HCT116 (cell line): ENCODE measurements at places on chromosomes 12 and 14. TPM values are rescaled to one million over a fixed set of nuclear protein-coding genes. Genes with fewer than 3 reads are reported as not detected.

DNA sequence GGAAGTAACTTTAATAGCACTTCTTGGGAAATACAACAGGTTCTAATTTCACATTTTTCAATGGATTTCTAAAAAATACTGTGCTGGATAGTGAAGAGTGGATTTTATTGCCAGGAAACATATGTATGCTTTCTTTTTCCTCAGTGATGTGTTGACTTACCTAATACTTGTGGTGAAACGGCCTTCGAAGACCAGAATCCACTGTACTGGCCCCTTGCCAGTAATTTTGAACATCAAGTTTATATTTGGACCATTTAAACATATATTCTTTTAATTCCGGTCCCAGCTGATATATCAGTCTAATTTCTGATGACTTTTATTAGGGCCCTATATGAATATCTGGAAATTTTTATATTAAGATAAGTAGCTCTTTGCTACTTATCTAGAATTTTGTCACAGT is 1.8 kb downstream of the MSRB3 start:
- no peak overlapping the region for H3K4me3 ChIP-seq
- H3K4me1 ChIP-seq, result peaks cover 8% of the 10 kb centered on the region; the same call in 1 of the 2 replicates
- no peaks in the 10 kb centered on the region for H3K27me3 ChIP-seq
- H3K36me3 ChIP-seq, result no peaks in the 10 kb centered on the region
- no peak overlapping the region for H3K27ac ChIP-seq

GRCh38 chr14:98167705-98168104 is 1104.3 kb downstream of the BCL11B start:
- H3K4me3 ChIP-seq, result no peak overlapping the region
- H3K36me3 ChIP-seq, result no peaks in the 10 kb centered on the region
- H3K4me1 ChIP-seq, result no peaks in the 10 kb centered on the region
- no peak for DNase-seq

GRCh38 chr12:105357162-105357691 is 26.7 kb downstream of the C12orf75 start:
- no peak overlapping the region for H3K4me3 ChIP-seq
- H3K27me3 ChIP-seq, result no peaks in the 10 kb centered on the region
- H3K36me3 ChIP-seq, result no peaks in the 10 kb centered on the region
- 0 out of 2 replicates have a peak overlapping the region, but pooled peaks have one; percentile 4 for H3K27ac ChIP-seq

GRCh38 chr12:64569923-64570691 is 40.2 kb upstream of the RASSF3 start:
- H3K4me3 ChIP-seq, result no peak overlapping the region
- H3K4me1 ChIP-seq, result no peaks in the 10 kb centered on the region; the same call in 1 of the 2 replicates
- DNase-seq, result no peak
- H3K27ac ChIP-seq, result no peak overlapping the region
- H3K27me3 ChIP-seq, result no peaks in the 10 kb centered on the region
- H3K36me3 ChIP-seq, result no peaks in the 10 kb centered on the region

- DNase-seq, result peak; percentile 71
- H3K27me3 ChIP-seq, result no peaks in the 10 kb centered on the region
- peak overlapping the region; percentile 62 for H3K4me3 ChIP-seq
- H3K36me3 ChIP-seq, result no peaks in the 10 kb centered on the region
- peak overlapping the region; percentile 81 for H3K27ac ChIP-seq
Measured at GRCh38 chr14:102551995-102552705, 40.3 kb upstream of the RCOR1 start.

DNA sequence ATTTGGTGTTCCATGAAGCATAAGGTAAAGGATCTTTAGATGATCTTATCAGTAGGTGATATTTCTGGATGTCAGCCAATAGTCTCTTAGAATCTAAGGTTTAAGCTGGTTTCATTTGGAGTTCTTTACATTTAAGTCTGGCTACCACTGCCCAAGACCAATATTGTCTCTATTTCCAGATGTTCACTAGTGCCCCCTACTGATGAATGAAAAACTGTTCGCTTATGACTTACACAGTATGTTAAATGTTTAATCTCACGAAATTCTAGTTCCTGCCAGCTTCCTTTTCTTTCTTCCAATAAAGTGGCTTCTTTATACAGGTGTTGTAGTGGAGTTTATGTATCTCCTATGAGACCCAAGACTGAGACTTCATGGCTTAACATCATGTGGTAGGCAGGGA is 31.8 kb upstream of the MIS18BP1 start:
- H3K4me1 ChIP-seq, result no peaks in the 10 kb centered on the region
- H3K36me3 ChIP-seq, result no peaks in the 10 kb centered on the region
- peak; percentile 7 for DNase-seq
- no peak overlapping the region for H3K27ac ChIP-seq

GRCh38 chr14:101518611-101519473 is 42.5 kb upstream of the DIO3 start:
- no peak overlapping the region for H3K27ac ChIP-seq
- no peak overlapping the region for H3K4me3 ChIP-seq
- H3K27me3 ChIP-seq, result no peaks in the 10 kb centered on the region
- DNase-seq, result no peak

- DNase-seq, result no peak
- H3K27ac ChIP-seq, result no peak overlapping the region
- H3K36me3 ChIP-seq, result no peaks in the 10 kb centered on the region
- H3K27me3 ChIP-seq, result no peaks in the 10 kb centered on the region
Measured at GRCh38 chr12:45305907-45306306, 90.0 kb downstream of the ANO6 start.

GRCh38 chr12:108425238-108425795 is 86.2 kb upstream of the CMKLR1 start:
- no peak for DNase-seq
- no peaks in the 10 kb centered on the region for H3K4me1 ChIP-seq
- no peak overlapping the region for H3K4me3 ChIP-seq
- H3K27me3 ChIP-seq, result peaks cover 31% of the 10 kb centered on the region
- no peaks in the 10 kb centered on the region for H3K36me3 ChIP-seq

- H3K36me3 ChIP-seq, result no peaks in the 10 kb centered on the region
- no peak for DNase-seq
- H3K27ac ChIP-seq, result no peak overlapping the region
- no peak overlapping the region for H3K4me3 ChIP-seq
Measured at GRCh38 chr12:32298917-32299316, 100.4 kb upstream of the FGD4 start.

DNA sequence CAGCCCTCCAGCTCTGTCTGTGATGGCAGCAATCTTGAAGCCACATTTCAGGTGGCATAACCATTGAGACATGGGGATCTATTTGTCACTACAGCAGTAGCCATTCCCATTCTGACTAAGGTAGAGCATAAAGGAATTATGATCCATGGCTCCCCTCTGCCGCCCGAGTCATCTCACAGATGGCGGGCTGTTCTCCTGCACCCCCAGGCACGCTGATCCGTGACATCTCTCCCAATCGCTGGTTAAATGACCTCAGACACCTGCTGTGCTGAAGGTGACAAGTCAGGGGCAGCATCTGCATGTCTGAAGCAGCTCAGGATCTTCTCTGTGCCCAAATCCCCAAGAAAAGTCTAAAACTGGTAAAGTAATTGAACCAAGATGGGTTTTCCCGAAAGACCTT is 124.3 kb downstream of the ZFP36L1 start:
- peaks cover 16% of the 10 kb centered on the region; the same call in 1 of the 2 replicates for H3K4me1 ChIP-seq
- no peak overlapping the region for H3K4me3 ChIP-seq
- no peaks in the 10 kb centered on the region for H3K36me3 ChIP-seq
- no peak overlapping the region for H3K27ac ChIP-seq
- DNase-seq, result no peak
- no peaks in the 10 kb centered on the region for H3K27me3 ChIP-seq

DNA sequence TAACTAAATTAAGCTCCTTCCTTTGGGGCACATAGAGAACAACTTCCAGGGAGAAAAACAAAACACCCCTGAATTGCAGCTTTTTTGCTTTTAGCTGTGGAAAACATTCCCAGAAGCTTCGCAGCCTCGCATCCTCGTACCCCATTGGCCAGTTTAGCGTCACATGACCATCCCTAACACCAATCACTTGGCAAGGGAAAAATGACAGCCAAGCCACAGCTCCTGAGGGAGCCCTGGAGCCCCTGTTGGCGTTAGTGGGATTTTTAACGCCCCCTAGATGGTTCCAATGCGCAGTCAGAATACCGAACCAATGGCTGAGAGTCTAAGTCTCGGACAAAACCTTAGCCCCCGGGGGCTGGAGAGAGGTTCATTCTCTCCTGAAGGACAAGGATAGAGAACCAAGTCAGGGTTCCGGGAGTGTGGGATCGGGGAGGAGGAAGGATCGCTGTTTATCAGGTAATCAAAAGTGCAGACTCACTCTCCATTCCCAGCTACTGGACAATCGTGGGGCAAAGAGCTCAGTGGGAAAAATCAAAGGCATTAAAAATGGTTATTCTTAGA is 135.6 kb upstream of the HIF1A start:
- no peaks in the 10 kb centered on the region for H3K27me3 ChIP-seq
- peak overlapping the region; percentile 40 for H3K4me3 ChIP-seq
- peak; percentile 71 for DNase-seq
- H3K4me1 ChIP-seq, result peaks cover 66% of the 10 kb centered on the region
- H3K36me3 ChIP-seq, result no peaks in the 10 kb centered on the region
- H3K27ac ChIP-seq, result peak overlapping the region; percentile 97

- H3K4me1 ChIP-seq, result no peaks in the 10 kb centered on the region
- no peak overlapping the region for H3K27ac ChIP-seq
- no peaks in the 10 kb centered on the region for H3K36me3 ChIP-seq
- DNase-seq, result peak; percentile 37
- no peak overlapping the region for H3K4me3 ChIP-seq
Measured at GRCh38 chr12:21169878-21170472, 39.0 kb downstream of the SLCO1B1 start.

- H3K27me3 ChIP-seq, result no peaks in the 10 kb centered on the region
- H3K4me3 ChIP-seq, result no peak overlapping the region
- H3K36me3 ChIP-seq, result no peaks in the 10 kb centered on the region
Measured at GRCh38 chr14:76289276-76289675, 86.7 kb upstream of the ESRRB start.

GRCh38 chr12:81942594-81942993 is 183.4 kb upstream of the PPFIA2 start:
- no peaks in the 10 kb centered on the region for H3K36me3 ChIP-seq
- no peaks in the 10 kb centered on the region for H3K4me1 ChIP-seq
- DNase-seq, result no peak
- H3K27me3 ChIP-seq, result no peaks in the 10 kb centered on the region

DNA sequence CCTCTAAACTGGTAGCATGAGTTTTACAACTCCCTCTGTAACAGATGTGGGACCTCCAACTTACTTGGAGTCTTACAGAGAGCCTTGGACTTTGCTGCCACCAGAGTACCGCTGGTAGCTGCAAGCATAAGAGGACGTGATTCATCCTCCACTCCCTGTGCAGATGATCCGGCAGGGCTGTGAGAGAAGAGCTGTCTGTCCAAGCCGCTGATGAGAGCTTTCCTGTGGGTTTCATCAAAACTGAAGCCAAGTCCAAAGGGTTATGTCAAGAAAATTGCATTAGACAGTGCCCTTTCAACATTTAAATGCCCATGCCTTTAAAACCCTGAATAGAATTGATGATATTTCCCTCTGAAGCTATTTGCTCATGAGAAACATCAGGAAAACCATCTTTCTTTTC is 85.8 kb downstream of the LLPH start:
- H3K36me3 ChIP-seq, result no peaks in the 10 kb centered on the region
- H3K4me3 ChIP-seq, result no peak overlapping the region
- no peaks in the 10 kb centered on the region for H3K4me1 ChIP-seq
- H3K27ac ChIP-seq, result no peak overlapping the region
- H3K27me3 ChIP-seq, result no peaks in the 10 kb centered on the region

DNA sequence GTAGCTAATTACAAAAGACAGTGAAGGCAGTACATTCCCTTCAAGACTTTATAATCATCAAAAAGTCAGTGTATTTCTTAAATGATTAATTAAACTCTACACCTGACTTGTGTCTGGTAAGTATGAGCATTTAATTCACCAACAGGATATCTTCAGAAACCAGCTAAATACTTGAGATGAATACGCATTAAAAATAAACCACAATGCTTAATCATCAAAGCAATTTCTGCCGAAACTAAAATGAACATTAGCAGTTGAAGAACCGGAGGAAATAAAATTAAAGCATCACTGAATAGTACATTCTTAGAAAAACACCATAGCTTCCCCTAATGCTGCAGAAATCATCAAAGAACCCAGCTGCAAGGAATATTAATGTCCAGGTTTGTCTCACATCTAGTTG is 32.7 kb downstream of the SLC25A21 start:
- no peaks in the 10 kb centered on the region for H3K27me3 ChIP-seq
- no peaks in the 10 kb centered on the region for H3K4me1 ChIP-seq
- DNase-seq, result no peak

GRCh38 chr12:47039756-47040155 is 39.7 kb upstream of the PCED1B start:
- H3K27ac ChIP-seq, result no peak overlapping the region
- H3K4me3 ChIP-seq, result no peak overlapping the region
- no peak for DNase-seq
- no peaks in the 10 kb centered on the region for H3K4me1 ChIP-seq

GRCh38 chr12:122874081-122874480 is 21.8 kb downstream of the VPS37B start:
- no peak overlapping the region for H3K4me3 ChIP-seq
- no peak for DNase-seq
- H3K4me1 ChIP-seq, result peaks cover 2% of the 10 kb centered on the region; the same call in 1 of the 2 replicates
- no peaks in the 10 kb centered on the region for H3K27me3 ChIP-seq
- H3K27ac ChIP-seq, result no peak overlapping the region
- peaks cover 6% of the 10 kb centered on the region; the same call in 1 of the 2 replicates for H3K36me3 ChIP-seq

DNA sequence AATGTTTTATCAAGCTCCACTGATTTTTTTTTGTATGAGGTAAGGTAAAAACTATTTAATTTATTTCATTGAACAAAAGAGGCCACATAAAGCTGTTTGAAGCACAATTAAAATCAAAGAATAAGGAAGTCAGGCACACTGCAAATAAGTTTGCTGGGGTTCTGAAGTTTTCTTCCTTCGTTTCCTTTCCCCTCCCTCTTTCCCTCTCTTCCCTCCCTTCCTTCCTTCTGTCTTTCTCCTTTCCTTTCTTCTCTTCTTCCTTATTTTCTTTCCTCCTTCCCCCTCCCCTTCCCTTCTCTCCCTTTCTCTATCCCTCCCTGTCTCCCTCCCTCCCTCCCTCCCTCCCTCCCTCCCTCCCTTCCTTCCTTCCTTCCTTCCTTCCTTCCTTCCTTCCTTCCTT is 78.7 kb downstream of the ALX1 start:
- H3K27ac ChIP-seq, result no peak overlapping the region
- no peaks in the 10 kb centered on the region for H3K27me3 ChIP-seq
- DNase-seq, result no peak
- no peaks in the 10 kb centered on the region for H3K4me1 ChIP-seq

DNA sequence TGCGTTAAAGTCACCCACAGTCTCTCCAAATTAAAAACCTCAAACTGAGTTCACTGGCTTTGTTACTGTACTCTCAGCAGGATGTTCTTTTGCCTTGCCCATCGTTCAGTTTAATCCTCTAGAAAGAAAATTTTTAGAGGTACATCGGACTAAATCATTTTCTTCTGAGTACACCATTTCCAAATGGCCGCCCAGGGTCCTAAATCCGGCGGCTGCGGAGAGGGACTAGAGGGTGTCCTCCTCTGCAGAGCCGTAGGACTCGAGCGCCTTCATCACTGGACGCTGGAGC is 1.4 kb downstream of the LIN7A start:
- no peaks in the 10 kb centered on the region; the same call in 1 of the 2 replicates for H3K27me3 ChIP-seq
- no peaks in the 10 kb centered on the region for H3K36me3 ChIP-seq
- H3K27ac ChIP-seq, result peak overlapping the region; percentile 39
- DNase-seq, result no peak

The SLC17A8 gene
- not detected for total RNA-seq

The SPX gene
- 0.76 TPM for total RNA-seq

The STXBP6 gene
- 0.27 TPM for total RNA-seq

The AKAP3 gene
- 4.3 TPM for total RNA-seq

The KRT4 gene
- not detected for total RNA-seq

The PLEKHD1 gene
- total RNA-seq, result 1.2 TPM

The HSPB8 gene
- 3.5 TPM for total RNA-seq

The OASL gene
- total RNA-seq, result 4.1 TPM

The DLST gene
- total RNA-seq, result 101 TPM
